ENCODE measurements at places on chromosomes 11 and 22. TPM values are rescaled to one million over a fixed set of nuclear protein-coding genes. Genes with fewer than 3 reads are reported as not detected.

The MED17 gene
- 18.1 TPM for polyA plus RNA-seq

The DCHS1 gene
- 6.6 TPM for polyA plus RNA-seq

The OR10A4 gene
- polyA plus RNA-seq, result not detected

The PANX3 gene
- not detected for polyA plus RNA-seq

The LRRC56 gene
- 0.30 TPM for polyA plus RNA-seq

The KRTAP5-3 gene
- not detected for polyA plus RNA-seq

The TIGD3 gene
- polyA plus RNA-seq, result 0.29 TPM

The GAB4 gene
- polyA plus RNA-seq, result not detected

The DNHD1 gene
- 6.0 TPM for polyA plus RNA-seq

The MS4A4A gene
- polyA plus RNA-seq, result 4.3 TPM

The ARL14EP gene
- polyA plus RNA-seq, result 13.1 TPM

The TEX12 gene
- not detected for polyA plus RNA-seq

All from heart left ventricle (tissue), 16 donors.